Activated CD8-positive, alpha-beta T cell treated with anti-CD3 and anti-CD28 coated beads for 36 hours (primary cell): ENCODE measurements at places on chromosomes 6 and 20.
A peak's percentile ranks its signal among the peaks of the same experiment; 100 is the strongest.

DNA sequence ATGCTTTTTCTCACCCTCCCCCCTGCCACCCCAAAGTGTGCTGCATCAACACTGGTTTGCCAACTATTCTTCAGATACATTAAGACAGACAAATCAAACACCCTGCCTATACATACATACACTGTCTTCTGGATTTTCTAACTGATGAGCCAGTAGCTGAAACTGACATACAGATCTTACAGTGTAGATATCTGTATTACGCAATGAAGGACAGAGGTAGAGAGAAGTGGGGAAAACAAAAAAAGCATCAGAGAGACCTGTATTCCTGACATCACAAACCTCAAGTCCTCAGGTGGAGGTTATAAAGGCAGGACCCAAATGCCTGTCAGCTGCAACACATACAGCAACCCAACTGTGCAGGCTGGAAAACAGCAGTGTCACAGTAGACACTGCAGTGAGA lies 535.4 kb downstream of the HACE1 start:
- no peak for DNase-seq

GRCh38 chr6:39614393-39614950 lies 110.7 kb downstream of the KIF6 start:
- no peak for DNase-seq

DNA sequence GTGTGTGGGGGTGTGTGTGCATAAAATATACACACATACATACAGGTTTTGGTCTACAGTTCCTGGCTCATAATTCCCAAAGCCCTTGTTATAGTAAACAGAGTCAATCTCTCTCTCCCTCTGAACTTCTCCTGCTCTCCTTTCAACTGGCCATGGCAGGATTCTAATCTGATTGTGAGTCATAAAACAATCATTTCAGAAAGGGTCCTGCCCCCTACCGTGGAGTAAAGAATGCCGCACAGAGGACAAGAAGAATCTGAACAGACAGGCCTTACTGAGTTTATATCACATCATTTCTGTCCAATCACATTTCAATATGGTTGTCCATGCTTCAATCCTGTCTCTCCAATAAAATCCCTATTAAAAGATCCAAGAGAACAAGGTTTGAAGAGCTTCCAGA lies 416.9 kb downstream of the FRK start:
- no peak for DNase-seq

DNA sequence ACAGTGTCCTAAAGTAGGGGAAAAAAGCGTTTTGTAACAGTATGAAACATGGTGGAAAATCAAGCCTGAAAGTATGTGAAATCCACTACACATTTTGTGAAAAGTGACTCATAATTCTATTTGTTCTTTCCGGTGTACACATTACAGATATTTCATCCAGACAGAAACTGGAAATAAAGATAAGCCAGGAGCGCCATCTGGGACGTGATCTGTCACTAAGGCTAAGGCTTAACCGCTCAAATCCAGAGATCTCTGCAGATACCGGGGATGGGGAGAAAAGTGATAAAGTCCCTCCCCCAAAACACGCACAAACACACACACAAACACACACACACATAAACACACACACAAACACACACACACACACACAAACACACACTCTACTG lies 26.6 kb upstream of the SRSF6 start:
- DNase-seq = no peak

GRCh38 chr6:29521006-29521680 lies 33.4 kb upstream of the MAS1L start:
- no peak for DNase-seq

DNA sequence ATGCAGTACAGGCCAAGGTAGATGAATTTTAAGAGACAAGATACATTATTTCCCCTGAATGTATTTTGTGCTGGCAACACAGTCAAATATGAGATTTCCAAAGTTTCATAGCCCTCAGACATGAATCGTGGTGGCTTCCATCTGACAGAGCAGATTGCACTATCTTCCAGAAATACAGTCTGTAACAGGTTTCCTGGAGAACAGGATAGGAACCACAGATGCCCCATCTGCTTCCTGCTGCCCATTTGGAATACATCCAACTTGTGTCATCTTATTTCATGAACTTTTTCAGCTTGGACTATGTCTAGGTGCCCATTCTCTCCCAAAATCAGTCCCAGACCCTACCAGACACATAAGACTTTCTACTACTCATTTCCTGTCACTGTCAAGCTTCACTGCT lies 426.0 kb downstream of the KIF16B start:
- DNase-seq = no peak

- no peak for DNase-seq
These were observed 115.2 kb downstream of the PSMB1 start for GRCh38 chr6:170437719-170438401.

DNA sequence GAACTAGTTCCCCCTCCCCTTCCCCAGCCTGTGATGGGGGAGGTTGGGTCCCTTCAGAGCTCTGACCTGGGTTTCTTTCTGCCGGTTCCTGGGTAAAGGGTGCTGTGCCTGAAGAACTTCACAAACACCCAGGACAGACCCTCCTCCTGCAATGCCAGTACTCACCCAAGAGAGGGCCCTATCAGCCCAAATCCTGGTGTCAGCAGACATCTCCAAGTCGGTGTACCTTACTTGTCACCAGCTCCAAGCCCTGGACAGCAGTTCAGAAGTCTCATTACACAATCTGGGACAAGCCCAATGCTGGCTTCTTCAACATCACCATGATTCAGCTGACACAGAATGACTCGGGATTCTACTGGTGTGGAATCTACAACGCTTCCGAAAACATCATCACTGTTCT lies 467 bp downstream of the TREML4 start:
- DNase-seq = no peak

DNA sequence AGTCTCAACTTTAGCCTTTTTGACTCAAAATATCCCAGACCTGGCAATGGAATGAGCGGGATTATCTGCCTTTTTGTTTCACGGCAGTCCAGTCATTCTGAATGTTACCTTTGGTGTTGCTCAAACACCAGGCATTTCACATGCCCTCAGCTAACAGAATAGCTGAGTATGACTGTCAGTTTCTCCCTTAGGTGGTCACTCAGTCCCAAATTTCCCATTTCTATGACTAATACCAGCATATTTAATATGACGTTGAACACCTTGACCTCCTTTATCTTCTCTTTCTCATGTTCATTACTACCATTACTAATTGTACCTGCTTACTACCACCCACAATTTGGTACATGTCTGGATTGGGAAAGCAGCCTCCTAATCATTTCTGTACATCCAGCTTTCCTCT lies 65.2 kb downstream of the EDN1 start:
- DNase-seq = no peak

GRCh38 chr20:8005033-8005432 lies 14.5 kb downstream of the TMX4 start:
- DNase-seq = no peak

DNA sequence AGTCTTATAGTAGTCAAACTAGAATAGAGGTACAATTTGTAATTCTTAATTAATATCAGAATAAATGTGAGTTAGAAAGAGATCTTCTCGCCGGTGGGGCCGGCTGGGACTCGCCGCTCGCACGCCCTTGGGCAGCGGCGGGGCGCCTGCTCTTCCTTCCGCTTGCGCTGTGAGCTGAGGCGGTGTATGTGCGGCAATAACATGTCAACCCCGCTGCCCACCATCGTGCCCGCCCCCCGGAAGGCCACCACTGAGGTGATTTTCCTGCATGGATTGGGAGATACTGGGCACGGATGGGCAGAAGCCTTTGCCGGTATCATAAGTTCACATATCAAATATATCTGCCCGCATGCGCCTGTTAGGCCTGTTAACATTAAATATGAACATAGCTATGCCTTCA lies 123.7 kb upstream of the OGFRL1 start:
- DNase-seq = no peak

DNA sequence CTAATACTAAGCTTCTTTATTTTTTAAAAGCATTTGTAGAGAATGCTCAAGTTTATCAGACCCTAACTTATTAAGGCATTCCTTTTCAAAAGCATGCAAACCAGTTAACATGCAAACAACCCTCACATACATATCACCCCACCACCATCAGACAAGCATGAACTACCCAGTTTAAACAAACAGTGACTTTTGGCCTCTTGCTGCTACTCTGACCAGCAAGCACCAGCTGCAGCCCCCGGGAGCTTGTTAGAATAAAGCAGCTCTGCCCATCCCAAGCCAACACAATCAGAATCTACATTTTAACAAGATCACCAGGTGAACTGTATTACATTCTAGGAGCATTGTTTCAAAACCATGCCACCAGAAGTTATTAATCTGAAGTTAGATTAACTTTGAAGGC lies 5.9 kb upstream of the NUP153 start:
- no peak for DNase-seq

GRCh38 chr20:51185277-51185676 lies 162.4 kb upstream of the KCNG1 start:
- DNase-seq = no peak

DNA sequence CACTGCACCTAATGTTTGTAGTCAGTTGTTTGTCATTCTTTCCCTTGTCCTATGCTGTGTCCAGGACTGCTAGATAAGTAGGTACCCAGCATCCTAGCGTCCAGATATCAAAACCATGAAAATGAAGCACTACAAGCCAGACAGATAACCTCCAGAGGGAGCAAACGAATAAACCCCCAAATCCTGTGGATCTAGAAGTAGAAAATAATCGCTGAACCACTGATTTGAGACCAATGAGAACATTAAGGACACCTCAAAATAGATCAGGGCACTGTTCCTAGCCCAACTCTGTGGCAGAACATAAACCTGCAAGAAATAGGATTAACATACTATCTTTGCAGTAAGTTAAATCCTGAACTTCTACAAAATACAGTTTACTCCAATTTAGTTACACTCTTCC lies 1.1 kb upstream of the KLHL32 start:
- no peak for DNase-seq

- peak; percentile 68 for DNase-seq
These were observed 40.0 kb upstream of the TAF8 start for GRCh38 chr6:42010185-42010891.

- DNase-seq = peak; percentile 95
These were observed 45.9 kb downstream of the FGD2 start for GRCh38 chr6:37051138-37052026.

DNA sequence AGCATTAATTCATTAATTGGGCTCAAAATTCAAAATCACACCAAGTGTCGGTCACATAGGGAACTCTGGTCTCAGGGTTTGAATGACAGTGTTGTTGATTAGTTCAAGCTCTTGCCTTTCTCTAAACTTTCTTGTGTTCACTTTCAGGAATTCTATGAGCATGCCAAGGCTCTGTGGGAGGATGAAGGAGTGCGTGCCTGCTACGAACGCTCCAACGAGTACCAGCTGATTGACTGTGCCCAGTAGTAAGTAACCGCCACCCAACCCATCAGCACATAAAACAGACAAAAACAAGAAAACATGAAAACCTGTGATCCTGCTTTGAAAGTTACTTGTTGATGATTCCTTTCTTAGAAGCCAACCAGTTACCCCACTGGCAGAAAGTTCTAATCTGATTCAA lies 52.7 kb downstream of the GNAS start:
- no peak for DNase-seq

- DNase-seq = no peak
These were observed 374.3 kb downstream of the LAMA2 start for GRCh38 chr6:129257196-129257595.

DNA sequence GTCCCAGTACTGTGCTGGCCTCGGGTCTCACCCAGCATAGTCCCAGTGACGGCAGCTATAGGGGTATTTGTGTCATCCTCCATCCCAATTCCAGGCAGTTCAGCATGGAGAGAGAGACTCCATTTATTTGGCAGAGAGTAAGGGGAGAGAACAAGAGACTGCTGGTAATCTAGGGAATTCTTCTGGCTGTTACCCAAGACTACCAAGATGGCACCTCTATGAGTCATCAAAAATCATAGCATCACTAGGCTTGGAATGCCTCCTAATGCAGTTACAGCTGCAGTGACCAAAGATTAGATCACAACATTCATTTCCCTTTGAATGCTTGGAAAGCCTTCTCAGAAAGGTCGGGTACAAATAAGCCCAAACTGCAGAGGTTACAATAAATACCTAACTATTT lies 660.4 kb upstream of the FLRT3 start:
- no peak for DNase-seq

GRCh38 chr6:131782764-131783163 lies 25.1 kb upstream of the ENPP1 start:
- no peak for DNase-seq

DNA sequence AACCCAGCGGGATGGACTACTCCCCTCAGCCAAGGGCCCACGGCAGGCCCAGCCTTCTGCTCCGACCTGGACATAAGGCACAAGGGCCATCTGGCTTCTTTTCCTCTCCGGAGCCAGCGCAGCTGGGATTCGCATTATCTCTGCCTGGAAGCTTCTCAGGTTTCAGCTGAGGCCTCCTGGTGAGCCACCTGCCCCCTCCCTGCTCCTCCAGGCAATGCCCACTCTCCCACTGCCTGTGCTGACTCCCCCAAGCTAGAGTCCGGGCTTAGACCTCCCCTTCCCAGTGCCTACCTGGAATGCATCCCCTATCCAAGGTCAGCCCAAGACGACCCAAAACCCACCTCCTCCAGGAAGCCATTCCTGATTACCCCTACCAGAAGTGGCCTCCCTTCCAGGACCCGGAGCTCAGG lies 60.7 kb downstream of the EZR start:
- DNase-seq = no peak

- DNase-seq = peak; percentile 8
These were observed 86.8 kb downstream of the ZFP64 start for GRCh38 chr20:52104546-52105441.

GRCh38 chr6:39520411-39520810 lies 197.9 kb upstream of the KCNK16 start:
- no peak for DNase-seq

GRCh38 chr20:19502169-19502568 lies 255.9 kb upstream of the RIN2 start:
- no peak for DNase-seq

- no peak for DNase-seq
These were observed 41.1 kb downstream of the TFAP2A start for GRCh38 chr6:10373642-10374359.

DNA sequence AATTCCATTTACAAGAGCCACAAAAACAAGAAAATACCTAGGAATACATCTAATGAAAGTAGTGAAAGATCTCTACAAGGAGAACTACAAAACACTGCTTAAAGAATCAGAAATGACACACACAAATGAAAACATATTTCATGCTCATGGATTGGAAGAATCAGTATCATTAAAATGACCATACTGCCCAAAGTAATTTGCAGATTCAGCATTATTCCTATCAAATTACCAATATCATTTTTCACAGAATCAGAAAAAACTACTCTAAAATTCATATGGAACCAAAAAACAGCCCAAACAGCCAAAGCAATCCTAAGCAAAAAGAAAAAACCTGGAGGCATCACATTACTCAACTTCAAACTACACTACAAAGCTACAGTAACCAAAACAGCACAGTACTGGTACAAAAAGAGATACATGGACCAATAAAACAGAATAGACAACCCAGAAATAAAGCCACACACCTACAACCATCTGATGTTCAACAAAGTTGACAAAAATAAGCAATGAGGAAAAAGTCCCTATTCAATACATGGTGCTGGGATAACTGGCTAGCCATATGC lies 24.3 kb downstream of the REV3L start:
- DNase-seq = no peak
